ENCODE measurements at places on chromosomes 2 and 18. TPM values are rescaled to one million over a fixed set of nuclear protein-coding genes. Genes with fewer than 3 reads are reported as not detected.

ESPNL gene
- total RNA-seq, result 0.13 TPM

SAG gene
- not detected for total RNA-seq

PCARE gene
- not detected for total RNA-seq

SP3 gene
- total RNA-seq, result 41.4 TPM

UNC80 gene
- not detected for total RNA-seq

HRH4 gene
- total RNA-seq, result 0.02 TPM

Measured in A549 treated with RU486 at 1 μM for 4 hours (cell line).